Right lobe of liver (tissue), 6 donors: ENCODE measurements at places on chromosomes 4 and X. TPM values are rescaled to one million over a fixed set of nuclear protein-coding genes. Genes with fewer than 3 reads are reported as not detected.

Gene MGARP
- not detected for total RNA-seq

Gene VCX3B
- total RNA-seq = not detected

Gene XG
- not detected for total RNA-seq

Gene PF4V1
- total RNA-seq = not detected

Gene NSG1
- not detected for total RNA-seq

Gene TSPAN7
- total RNA-seq = 7.9 TPM

Gene DSPP
- not detected for total RNA-seq

Gene NPFFR2
- not detected for total RNA-seq

Gene UGT2B17
- 1.2 TPM for total RNA-seq

Gene PFKFB1
- 3.8 TPM for total RNA-seq

Gene DUSP9
- total RNA-seq = 3.3 TPM

Gene RS1
- total RNA-seq = not detected
